ENCODE measurements at places on chromosomes 1 and 21.
A peak's percentile ranks its signal among the peaks of the same experiment; 100 is the strongest.

- DNase-seq, result no peak
These were observed 94.1 kb downstream of the CLDN17 start for GRCh38 chr21:30072496-30072895.

DNA sequence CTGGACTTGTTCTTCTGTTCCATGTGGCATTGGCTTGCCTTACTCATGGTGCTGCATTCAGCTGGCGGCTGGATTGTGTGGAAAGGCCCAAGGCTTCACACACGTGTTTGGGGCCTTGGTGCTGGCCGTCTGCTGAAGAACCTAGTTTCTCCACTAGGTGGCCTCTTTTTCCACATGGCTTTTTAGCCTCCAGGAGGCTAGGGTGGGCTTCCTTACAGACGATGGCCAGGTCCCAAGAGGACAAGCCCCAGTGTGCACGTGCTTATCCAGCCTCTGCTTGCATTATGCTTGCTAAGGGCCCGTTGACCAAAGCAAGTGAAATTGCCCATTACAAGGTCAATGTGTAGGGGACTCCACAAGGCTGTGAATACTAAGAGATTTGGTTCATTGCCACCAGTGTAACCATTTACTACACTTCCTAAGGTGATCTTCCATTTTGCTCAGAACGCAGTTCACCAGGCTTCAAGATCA, 47.5 kb upstream of the FOXO6 start:
- DNase-seq, result no peak

- no peak for DNase-seq
These were observed 5.5 kb upstream of the ANKRD35 start for GRCh38 chr1:145891143-145891542.

- no peak for DNase-seq
These were observed at the start of gene CROCC for GRCh38 chr1:16921391-16922185. TSS of gene CROCC (plus strand) at chr1:16921931. CDS start at chr1:16922019, 88 bp downstream.

GRCh38 chr1:30103708-30104411, 619.5 kb downstream of the MATN1 start:
- DNase-seq, result no peak

GRCh38 chr1:183331091-183331742, 87.0 kb downstream of the NMNAT2 start:
- no peak for DNase-seq

- peak; percentile 67 for DNase-seq
These were observed 1.2 kb downstream of the CAMSAP2 start for GRCh38 chr1:200739702-200740570.

GRCh38 chr1:246698466-246699094, 25.6 kb upstream of the SCCPDH start:
- DNase-seq, result no peak

DNA sequence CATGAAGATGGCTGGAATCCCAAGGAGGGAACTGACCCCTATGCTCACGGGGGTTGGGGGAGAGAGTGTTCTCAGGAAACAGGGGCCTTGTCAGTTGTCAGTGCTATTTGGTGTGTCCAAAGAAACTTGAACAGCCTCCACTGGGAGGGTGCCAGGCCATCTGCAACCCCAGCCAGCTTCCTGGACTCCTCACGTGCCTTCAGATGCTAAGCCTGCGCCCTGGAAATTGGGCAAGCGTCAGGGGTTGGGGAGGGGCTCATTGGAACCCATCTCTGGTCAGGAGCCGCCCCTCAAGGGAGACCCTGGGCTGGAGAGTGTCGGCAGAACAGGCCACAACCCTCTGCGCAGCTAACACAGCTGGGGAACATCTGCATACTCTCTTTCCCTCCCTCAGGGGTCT, 13.1 kb upstream of the LHX4 start:
- no peak for DNase-seq

- peak; percentile 7 for DNase-seq
These were observed 151.0 kb downstream of the NUF2 start for GRCh38 chr1:163472651-163473248.

DNA sequence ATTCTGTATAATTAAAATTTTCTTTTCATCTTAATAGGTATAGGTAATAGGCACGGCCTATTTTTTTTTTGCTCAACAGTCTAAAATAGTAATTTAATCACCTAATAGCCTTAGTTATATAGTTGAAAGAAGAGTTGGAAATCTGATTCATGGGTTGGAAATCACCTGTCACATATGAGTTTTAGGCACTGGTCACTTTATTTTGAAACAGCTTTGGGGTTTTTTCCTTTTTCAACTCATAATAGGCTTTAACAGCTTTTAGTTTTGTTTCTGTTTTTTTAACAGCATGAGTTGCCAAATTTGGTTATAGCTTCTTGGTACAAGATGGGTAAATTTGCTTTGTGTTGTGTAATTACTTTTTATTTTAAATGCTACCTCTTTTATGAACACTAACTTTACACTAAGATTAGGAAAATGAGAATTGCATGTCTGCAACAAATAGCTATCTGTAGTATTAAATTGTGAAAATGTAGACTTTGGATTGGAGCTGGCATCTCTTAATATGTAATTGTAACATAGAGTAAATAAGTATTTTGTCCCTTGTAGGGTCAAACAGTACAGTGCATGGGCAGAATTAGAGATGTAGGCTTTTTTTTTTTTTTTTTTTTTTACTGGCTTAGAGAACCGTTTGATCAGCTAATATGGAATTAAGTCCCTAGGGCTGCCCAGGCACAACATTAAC, 109.8 kb downstream of the OSBPL9 start:
- no peak for DNase-seq

GRCh38 chr1:173048621-173049321, 2.0 kb downstream of the TNFSF18 start:
- DNase-seq, result no peak

DNA sequence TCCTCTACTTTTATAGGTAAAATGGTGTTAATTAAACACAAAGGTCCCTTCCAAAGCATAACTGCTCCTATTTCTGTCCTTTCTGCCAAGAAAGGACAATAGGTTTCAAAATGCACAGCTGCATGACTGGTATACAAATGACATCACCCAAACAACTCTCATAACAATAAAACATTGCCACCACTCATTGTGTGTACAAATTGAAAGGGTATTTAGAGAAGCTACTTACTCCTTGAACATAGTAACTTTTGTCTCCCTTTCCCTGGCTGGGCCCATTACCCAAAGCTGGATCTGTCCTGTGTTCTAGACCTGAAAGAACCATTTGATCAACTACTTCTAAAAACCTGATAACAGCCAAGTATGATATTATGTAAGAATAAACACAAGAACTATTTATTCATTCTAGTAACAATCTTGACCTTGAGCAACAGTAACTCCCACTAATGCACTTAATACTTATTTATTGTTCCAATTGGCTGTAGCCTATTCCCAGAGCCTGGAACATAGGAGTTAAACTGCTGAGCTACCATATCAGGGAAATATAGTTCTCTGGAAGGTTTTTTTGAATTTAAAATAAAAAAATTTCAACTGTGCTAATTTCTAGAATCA, 38.2 kb downstream of the TTLL7 start:
- peak; percentile 7 for DNase-seq

- no peak for DNase-seq
These were observed 238.1 kb downstream of the KAZN start for GRCh38 chr1:14836426-14837140.

- no peak for DNase-seq
These were observed 309.4 kb downstream of the GRIK1 start for GRCh38 chr21:29630441-29630840.

DNA sequence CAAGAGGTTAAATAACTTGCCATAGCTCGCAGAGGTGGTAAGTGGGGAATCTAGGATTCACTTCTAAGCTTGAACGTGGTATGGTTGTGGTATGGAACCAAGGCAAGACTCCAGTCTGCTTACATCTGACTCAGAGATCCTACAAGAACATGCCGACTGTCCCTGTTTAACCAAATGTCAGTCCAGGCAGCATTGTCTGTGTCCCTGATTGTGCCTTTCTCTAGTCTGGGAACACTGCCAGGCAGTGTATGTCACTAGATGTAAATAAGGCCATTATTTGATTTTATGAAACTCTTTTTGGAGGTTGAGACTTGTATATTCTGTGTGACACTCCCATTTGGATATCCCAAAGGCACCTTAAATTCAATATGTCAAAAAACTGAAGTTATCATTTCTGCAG, 96.0 kb downstream of the NOS1AP start:
- DNase-seq, result no peak

DNA sequence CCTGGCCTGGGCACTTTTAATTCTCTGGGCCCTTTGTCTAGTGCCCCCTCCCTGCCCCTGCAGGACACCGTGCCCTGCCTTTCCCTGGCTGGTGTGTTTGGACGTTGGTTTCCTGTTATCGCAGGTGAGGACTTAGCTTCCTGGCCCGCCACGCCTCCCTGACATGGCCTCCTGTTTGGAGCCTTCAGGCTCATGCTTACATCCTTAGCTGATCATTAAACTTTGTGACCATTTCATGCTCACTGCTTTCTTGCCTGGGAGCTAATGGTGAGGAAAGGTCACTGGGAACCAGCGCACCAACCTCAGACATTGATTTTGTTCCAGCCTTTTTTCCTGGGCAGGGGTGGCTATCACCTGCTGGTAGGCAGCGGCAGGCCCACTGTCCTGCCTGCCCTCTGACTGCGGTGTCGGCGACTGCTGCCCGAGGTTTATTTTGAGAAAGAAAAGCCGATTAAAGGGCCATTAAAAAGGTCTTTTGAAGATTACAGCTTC, 3.7 kb downstream of the PFKL start:
- no peak for DNase-seq

GRCh38 chr1:183262628-183263200, 76.7 kb downstream of the LAMC2 start:
- DNase-seq, result no peak

GRCh38 chr1:244054924-244055263, 3.8 kb downstream of the ZBTB18 start:
- no peak for DNase-seq

- no peak for DNase-seq
These were observed 1.5 kb upstream of the UQCRHL start for GRCh38 chr1:15808955-15809354.

GRCh38 chr21:33259995-33260394, 6.2 kb upstream of the IL10RB start:
- DNase-seq, result no peak

Data from spinal cord (tissue), 10 donors.